ENCODE measurements at places on chromosomes 13 and 19.

DNA sequence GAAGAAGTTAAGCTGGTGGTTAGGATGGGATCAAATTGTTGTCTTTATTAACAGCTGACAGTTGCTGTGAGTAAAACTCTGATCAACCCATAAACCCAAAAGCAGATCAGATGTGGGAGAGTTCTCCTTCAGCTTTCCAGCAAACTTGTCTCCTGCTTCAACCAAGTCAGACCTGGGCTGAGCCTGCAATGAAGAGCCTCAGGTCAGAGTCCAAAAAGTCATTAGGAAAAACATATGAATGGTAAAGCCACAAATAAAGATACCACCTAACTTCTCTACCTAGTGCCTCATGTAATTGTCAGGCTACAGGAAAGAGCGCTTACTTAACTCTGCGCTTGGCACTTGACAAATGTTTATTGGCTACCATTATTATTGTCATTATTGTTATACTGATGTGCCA, 21.9 kb upstream of the UBE2L5 start:
- no peak for DNase-seq

GRCh38 chr13:45456196-45456972, 8.4 kb upstream of the COG3 start:
- no peak for DNase-seq

DNA sequence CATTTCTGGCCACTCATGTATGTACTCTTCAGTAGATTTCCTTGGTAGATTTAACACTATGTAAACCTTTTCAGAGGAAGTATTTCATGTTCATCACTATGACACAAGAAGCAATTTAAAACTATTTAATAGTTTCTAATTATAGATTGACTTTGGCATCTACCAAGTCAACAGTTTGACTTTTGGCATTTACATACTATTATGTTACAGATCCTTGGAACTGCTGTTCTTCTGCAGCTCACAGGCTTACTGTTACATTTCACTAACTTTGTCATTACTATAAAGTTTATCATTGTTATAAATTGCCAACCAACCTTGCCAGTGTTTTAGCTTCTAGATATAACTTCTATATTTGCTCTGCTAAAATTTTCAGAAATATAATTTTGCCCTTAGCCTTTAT, 18.7 kb downstream of the SUPT20H start:
- DNase-seq: no peak

GRCh38 chr19:17719730-17720400, 585 bp downstream of the MAP1S start:
- DNase-seq: no peak

DNA sequence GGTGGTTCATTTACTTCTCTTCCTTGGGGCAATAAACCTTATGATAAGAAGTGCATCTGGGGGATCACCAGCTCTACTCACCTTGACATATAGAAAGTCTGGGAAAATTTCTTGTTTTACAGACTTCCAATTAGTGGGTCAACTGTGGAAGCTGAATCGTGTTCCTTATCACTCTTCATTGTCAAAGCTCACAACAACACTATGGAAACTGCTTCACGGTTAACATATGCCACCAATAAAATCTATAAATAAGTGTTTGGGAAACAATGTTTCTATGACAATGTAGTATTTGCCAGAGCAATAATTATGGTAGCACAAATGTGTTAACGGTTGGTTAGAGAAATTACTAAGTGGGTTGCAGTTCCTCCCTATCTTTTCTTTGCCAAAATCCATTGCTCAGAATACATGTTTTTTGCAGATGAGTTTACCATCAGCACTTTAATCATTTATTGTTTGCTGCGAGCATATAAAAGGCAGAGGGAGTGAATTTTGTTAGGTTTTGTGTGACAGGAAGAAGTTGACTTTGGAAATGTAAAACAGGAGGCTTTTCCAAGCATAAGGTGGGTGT, 321.8 kb downstream of the RFC3 start:
- no peak for DNase-seq

GRCh38 chr13:96984051-96984508, 10.2 kb downstream of the OXGR1 start:
- DNase-seq: peak; percentile 16

- peak; percentile 48 for DNase-seq
Measured at GRCh38 chr19:8500158-8500557, 2.3 kb downstream of the PRAM1 start.

GRCh38 chr13:98206946-98207345, 29.9 kb upstream of the RNF113B start:
- DNase-seq: no peak

- DNase-seq: peak; percentile 48
Measured at GRCh38 chr19:2089001-2089711, 7.0 kb downstream of the MOB3A start.

- no peak for DNase-seq
Measured at GRCh38 chr19:6587093-6587820, 3.7 kb downstream of the CD70 start.

DNA sequence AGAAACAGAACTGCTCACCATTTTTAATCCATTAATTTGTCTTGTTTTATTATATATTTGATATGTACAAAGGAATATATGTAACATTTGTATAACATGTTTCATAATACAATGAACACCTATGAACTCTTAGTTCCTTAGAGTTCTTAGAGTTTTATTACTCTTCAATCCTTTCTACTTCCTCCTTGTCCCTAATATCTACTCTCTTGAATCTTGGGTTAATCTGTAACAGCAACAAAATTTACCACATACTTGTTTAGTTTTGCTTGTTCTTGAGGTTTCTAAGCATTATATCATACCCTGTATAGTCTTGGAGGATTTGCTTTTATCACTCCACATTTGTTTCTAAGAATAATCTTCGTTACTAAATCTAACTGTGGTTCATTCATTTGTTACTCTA, 151.4 kb downstream of the PDS5B start:
- DNase-seq: no peak

DNA sequence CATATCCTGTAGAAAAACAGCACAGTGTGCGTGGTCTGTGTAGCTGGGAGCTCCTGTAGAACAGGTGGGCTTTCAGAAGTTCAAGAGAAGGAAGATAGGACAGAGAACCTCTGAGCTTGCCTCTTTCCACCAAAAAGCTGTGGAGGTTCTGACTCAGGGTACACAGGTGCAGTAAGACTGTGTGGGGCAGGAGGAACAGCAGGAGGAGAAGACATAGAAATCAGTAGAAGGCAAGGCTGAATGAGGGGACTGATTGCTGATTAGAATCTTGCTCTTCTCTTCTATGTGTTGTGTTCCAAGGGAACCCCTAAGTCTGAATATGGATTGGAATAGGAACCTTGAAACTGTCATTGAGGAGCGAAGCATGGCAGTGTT, 122.7 kb downstream of the AKAP11 start:
- no peak for DNase-seq

DNA sequence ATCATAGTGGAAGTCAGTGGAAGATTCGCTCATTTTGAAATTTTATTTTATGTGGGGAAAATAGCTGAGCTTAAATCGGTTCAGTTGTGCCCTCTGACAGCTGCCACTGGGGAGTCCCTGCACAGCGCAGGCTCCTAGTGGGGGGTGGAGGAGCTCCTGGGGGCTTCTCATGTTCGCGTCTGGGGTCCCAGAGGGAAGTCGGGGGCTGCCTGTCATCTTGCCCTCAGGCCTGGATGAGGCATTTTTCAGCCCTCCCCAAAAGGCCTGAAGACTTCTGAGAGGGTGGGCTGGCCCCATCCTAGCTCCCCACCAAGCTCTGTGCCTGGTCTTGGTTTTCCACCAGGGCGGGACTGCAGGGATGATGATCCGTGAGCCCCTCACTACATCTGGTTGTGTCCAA, 82.1 kb downstream of the CHST8 start:
- DNase-seq: no peak

- no peak for DNase-seq
Measured at GRCh38 chr19:3099347-3100145, 5.4 kb downstream of the GNA11 start.

Data from CD14-positive monocyte (primary cell).